ENCODE measurements at places on chromosomes 2 and 18.
A peak's percentile ranks its signal among the peaks of the same experiment; 100 is the strongest.

DNA sequence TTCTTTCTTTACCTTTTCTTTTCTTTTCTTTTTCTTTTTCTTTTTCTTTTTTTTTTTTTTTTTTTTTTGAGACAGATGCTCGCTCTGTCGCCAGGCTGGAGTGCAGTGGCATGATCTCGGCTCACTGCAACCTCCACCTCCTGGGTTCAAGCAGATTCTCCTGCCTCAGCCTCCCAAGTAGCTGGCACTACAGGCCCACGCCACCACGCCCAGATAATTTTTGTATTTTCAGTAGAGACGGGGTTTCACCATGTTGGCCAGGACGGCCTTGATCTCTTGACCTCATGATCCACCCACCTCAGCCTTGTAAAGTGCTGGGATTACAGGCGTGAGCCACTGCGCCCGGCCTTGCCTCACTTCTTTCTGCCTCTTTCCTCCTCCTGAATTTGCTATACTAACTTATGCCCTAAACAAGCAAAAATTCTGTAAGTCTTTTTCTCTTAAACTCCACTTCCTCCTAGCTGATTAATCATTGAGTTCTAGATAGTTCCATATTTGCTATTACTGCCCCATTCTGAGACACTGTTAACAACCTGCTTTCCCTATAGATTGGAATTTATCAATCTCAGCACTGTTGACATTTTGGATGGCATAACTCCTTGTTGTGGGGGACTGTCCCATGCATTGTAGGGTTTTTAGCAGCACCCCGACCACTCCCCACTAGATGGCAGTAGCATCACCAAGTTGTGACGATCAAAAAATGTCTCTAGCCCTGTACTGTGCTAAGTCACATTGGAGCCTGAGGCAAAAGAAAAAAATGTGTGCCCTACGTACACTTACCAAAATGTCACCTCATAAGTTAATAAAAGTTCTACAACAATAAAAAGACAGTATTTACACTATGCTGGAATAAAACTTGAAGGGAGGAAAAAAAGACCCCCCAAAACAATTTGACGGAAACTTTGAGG is 16.4 kb upstream of the THADA start:
- H3K27me3 ChIP-seq, result peaks cover 1% of the 10 kb centered on the region
- DNase-seq, result peak; percentile 76
- H3K36me3 ChIP-seq, result no peaks in the 10 kb centered on the region
- no peaks in the 10 kb centered on the region for H3K4me1 ChIP-seq
- H3K27ac ChIP-seq, result no peak overlapping the region
- H3K4me3 ChIP-seq, result no peak overlapping the region

DNA sequence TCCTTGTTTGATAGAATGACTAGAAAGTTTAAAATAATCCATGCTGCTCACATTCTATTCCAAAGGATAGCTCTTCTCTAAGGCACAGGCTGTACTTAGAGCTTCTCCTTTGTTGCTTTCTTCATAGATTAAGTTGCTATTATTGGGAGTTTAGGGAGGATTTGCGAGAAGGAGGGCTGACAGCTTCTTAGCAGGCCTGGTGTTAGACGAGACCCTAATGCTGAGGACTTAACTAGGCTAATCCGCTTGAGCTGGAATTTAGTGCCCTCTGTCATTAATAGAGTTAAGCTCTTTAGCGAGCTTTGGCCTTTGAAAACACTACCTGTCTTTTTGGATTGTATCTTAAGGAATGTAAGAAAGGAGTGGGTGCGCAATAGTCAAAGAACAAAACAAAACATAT is 81.3 kb downstream of the MOGAT1 start:
- DNase-seq, result no peak
- H3K27ac ChIP-seq, result no peak overlapping the region
- H3K4me3 ChIP-seq, result no peak overlapping the region
- no peaks in the 10 kb centered on the region for H3K36me3 ChIP-seq
- H3K4me1 ChIP-seq, result no peaks in the 10 kb centered on the region

- DNase-seq, result peak; percentile 20
- no peak overlapping the region for H3K27ac ChIP-seq
- H3K4me3 ChIP-seq, result no peak overlapping the region
Observed at GRCh38 chr18:62249478-62250097, 62.5 kb downstream of the RELCH start.

GRCh38 chr18:41828137-41828536 is 126.9 kb upstream of the PIK3C3 start:
- H3K4me3 ChIP-seq, result no peak overlapping the region
- H3K27ac ChIP-seq, result no peak overlapping the region
- H3K36me3 ChIP-seq, result no peaks in the 10 kb centered on the region
- H3K27me3 ChIP-seq, result no peaks in the 10 kb centered on the region
- H3K4me1 ChIP-seq, result no peaks in the 10 kb centered on the region
- no peak for DNase-seq

- H3K4me1 ChIP-seq, result no peaks in the 10 kb centered on the region
- H3K4me3 ChIP-seq, result no peak overlapping the region
- H3K27me3 ChIP-seq, result no peaks in the 10 kb centered on the region
- H3K27ac ChIP-seq, result no peak overlapping the region
- no peaks in the 10 kb centered on the region for H3K36me3 ChIP-seq
Observed at GRCh38 chr2:163737190-163737439, 1.3 kb upstream of the FIGN start.

All from naive thymus-derived CD4-positive, alpha-beta T cell (primary cell).